Suppressor macrophage treated with lipopolysaccharide for 4 hours (primary cell): ENCODE measurements at places on chromosomes 3 and 15.
A peak's percentile ranks its signal among the peaks of the same experiment; 100 is the strongest.

DNA sequence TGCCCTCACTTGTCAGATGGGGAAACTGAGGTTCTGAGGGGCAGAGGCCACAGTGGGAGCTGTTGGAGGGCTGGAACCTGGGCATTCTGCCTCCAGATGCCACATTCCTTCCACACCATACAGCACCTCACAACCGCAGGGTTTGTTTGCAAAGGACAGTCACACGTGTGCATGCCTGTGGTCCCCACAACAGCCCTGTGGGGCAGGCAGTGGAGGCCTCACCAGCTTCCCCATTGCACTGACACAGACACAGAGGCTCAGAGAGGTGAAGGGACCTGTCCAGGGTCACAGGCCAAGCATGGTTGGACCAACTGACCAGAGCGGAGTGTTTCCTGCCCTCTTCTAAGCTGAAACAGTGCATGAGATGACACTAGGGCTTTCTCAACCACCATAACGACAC, 75.2 kb upstream of the SEC13 start:
- DNase-seq, result no peak

DNA sequence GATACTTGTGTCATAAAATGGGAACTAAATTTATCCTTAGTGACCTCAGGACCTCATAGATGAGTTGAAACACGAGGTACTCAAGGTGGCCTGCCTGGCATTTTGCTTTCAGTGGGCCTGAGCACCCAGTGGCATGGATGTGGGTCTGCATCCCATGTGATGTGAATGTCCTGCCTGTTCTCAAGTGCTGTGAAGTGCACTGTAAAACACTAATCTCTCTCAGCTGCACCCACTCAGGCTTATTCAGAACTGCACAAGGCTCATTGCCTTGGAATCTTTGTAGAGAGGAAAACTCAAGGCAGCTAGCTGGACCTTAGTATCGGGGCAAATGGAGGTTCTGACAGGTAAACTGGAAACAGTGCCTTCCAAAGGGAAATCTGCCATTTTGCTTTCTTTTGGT, 767.0 kb downstream of the TUSC7 start:
- no peak for DNase-seq

- no peak for DNase-seq
Measured at GRCh38 chr3:128995737-128996136, 1.9 kb upstream of the CFAP92 start.

DNA sequence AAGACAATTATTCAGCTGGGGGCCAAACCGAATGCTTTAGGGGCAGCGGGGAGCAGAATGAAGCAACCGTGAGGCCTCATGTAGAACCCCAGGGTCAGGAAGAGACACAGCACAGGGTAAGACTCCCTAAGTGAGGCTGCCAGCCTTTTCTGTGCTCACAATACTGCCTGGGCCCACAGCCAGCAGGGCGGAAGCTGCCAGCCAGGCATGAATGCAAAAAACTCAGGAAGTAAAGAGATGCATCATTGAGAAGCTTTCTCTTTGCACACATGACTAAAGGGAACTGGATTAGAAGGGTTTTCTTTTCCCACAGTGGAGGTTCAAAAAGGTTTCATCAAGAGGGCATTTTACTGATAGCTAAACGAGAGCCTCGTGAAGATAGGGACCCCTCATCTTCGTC, 33.3 kb downstream of the CA12 start:
- peak; percentile 83 for DNase-seq

GRCh38 chr3:149368201-149368673, 9.2 kb downstream of the TM4SF1 start:
- DNase-seq, result no peak

DNA sequence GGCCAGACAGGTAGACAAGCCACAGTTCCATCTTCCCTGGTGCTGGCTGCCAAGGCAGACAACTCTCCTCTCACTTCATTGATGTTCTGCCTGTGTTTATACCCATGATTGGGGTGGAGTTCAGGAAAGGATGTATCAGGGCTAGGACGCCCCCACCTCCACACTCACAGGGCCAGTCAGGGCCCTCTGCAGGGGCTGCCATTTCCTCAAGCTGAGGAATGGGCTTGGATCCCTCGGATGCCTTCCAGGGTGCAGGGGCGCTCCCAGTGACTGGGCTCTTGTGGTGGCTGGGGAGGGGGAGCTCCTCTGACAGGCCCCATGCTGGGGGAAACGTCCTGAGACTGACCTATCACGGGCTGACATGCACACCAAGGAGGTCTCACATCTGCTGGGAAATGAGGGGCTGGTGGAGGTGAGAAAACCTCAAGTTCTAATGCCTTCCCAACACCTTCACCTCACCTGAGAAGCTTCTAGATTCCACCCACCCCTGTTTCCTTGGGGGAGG, 31.4 kb downstream of the SEMA7A start:
- no peak for DNase-seq

GRCh38 chr3:139909811-139910210, 25.2 kb upstream of the CLSTN2 start:
- DNase-seq, result no peak

DNA sequence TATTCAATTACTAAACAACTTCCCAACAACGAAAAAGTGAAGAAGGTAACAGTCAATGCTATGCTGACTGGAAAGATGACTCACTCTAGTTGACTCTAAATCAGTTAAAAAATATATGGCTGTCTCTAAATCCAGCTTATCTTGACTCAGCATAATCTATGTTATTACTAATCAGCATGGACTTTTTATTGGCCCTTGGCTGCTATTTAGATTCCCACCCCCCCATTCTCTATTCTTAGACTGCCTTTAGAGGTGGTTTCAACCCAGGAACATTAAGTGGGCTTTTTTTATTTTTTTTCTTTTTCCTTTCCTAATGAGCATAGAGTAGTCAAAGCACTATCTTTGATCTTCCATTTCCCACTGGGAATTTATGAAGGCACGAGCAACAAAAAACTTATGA, 1.9 kb downstream of the PCOLCE2 start:
- peak; percentile 40 for DNase-seq

GRCh38 chr15:65968511-65968910, 99.2 kb downstream of the RAB11A start:
- DNase-seq, result no peak

DNA sequence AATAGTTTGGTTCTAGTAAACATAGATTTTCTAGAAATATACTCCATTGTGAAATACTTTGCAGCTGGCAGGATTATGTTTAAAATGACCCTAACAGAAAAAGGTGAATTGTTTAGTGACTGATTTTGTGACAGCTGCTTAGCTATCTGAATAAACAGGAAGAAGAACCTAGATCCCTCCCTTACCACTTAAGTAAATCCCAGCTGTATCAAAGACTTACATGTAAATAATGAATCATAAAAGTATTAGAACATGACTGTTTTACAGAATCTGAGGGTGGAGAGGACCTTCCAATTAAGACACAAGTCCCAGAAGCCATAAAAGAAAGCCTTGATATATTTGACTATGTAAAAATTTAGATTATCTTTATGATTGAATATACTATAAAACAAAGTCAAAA, 15.9 kb downstream of the SLC49A4 start:
- DNase-seq, result no peak

GRCh38 chr15:62462721-62463120, 297.6 kb upstream of the C2CD4B start:
- DNase-seq, result no peak

GRCh38 chr15:29438703-29439055, 169.1 kb upstream of the NSMCE3 start:
- no peak for DNase-seq

DNA sequence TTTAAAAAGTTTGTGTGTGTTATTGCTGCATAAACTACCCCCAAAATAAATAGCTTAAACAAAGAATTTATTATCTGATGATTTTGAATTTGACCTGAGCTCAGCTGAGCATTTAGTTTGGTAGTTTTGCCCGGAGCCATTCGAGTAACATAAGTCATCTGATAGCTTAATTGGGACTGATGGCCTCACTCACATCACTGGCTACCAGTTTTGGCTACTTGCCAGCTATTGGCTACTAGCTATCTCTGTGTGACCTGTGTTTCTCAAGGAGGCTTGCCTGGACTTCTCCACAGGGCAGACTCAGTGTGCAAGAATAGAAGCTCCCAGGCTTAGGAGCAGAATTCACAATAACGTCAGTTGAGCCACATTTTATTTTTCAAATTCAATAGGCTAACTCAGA, 9.0 kb downstream of the CNTN3 start:
- no peak for DNase-seq

DNA sequence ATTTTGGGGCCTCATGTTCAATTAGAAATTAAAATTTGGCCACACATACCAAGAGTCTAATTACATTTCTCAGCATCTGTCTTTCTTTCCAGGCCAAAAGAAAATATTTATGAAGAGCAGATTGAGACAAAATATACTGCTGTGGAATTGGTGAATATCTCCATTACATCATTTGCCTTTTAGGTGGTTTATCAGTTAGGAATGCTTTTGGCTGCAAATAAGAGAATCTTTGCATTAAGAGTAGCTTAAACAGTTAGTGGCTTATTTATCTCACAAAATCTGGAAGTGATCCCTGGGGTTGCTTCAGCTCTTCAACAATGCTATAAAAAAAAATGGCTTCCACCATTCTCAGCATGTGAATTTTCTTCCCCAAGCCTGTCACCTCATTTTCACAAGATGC, 308.7 kb downstream of the MAGI1 start:
- DNase-seq, result no peak

- no peak for DNase-seq
Measured at GRCh38 chr3:61978460-61979419, 394.6 kb downstream of the FEZF2 start.

DNA sequence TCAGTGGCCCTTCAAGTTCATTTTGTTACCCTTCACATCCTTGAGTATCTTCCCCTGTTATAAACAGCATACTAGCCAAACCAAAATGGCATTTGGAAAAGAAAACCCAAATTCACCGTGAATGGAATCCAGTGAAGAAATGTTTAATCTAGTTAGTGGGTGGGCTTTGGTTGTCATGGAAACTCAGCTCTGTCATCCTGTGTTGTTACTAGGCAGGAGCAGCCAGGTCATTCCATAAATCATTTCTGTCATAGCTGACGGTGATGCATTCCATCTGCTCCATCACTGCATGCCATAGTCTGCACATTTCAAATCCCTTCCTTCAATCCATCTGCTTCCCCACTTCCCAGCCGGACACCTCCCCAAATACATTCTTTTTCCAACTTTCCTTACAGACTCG, 140.4 kb upstream of the CGNL1 start:
- DNase-seq, result no peak

DNA sequence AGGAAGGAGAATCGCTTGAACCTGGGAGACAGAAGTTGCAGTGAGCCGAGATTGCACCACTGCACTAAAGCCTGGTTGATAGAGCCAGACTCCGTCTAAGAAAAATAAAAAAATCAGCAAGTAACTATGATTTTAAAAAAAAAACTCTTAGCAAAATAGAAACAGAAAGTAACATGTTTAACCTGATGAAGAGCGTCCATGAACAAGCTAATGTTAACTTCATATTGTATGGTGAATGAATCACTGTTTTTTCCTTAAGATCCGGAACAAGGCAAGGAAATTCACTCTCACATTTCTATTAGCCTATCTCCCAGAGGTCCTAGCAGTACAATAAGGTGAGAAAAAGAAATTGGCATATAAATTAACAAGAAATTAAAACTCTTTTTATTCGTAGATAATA, 69.0 kb downstream of the RFX7 start:
- no peak for DNase-seq

GRCh38 chr15:76991741-76992645, 2.9 kb upstream of the PSTPIP1 start:
- peak; percentile 56 for DNase-seq
